Caki2 (cell line): ENCODE measurements at places on chromosomes 5 and 9. TPM values are rescaled to one million over a fixed set of nuclear protein-coding genes. Genes with fewer than 3 reads are reported as not detected.

DNA sequence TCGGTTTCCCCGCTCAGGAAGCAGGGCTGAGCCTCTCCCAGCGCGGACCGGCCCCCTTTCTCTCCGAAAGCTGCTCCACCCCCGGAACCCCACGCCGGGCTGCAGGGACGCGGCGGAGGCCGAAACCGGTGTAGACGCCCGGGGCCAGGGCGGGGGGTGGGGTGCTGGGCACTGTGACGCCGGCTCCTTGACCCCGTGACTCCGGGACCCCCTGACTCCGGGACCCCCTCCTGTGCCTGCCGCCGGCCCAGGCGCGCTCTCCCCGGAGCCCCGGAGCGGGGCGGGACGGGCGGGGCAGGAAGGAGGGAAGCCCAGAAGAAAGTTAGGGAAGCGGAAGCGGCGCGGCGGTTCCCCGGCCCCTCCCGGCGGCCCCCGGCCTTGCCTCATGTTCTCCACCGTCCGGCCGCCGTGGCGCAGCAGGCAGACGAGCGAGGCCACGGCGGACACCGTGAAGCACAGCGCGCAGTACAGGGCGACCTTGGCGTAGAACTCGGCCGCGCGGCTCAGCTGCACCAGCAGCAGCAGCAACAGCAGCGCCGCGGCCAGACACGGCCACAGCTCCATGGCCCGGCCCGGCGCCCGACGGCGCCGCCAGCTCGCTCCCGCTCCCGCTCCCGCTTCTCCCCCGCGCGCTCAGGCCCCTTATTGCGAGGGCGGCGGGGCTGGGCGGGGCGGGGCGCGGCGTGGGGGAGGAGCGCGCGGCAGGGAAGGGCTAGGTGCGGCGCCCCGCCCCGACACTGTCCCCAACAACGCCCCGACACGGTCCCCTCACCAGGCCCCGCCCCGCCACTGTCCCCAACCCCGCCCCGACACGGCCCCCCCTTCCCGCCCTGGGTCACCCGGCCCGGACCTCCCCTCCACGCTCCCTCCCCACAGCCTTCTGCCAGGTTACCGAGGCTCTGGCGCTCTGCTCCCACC, at the start of gene AGPAT2:
Gene AGPAT2, minus strand, starts transcription at position 664 of the 918 bp plus-strand sequence. Its CDS starts 100 bp downstream, at position 564.
- peak; percentile 55 for DNase-seq

DNA sequence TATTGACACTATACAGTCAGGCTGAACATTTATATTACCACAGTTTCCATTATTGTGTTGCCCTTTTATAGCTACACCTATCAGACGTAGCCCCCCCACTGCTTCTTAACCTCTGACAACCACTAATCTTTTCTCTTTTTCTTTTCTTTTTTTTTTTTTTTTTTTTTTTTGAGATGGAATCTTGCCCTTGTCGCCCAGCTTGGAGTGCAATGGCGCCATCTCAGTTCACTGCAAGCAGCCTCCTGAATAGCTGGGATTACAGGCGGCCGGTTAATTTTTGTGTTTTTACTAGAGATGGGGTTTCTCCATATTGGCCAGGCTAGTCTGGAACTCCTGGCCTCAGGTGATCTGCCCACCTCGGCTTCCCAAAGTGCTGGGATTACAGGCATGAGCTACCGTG, 75.4 kb downstream of the UHRF2 start:
- DNase-seq, result no peak

The LCN12 gene
- not detected in 2 replicates for total RNA-seq

DNA sequence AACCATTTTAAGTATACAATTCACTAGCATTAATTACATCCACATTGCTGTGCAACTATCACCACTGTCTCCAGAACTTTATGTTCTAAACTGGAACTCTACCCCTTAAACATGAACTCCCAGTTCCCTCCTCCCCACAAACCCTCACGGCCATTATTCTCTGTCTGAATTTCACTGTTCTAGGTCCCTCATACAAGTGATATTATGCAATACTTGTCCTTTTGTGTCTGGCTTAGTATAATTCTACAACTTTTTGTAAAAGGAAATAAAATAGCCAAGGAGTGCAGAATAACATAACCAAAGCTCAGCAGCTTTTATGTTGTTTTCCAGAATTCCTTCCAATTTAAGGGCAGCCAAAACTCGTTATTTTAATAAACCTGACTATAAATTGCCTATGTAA, 53.2 kb downstream of the NAA35 start:
- DNase-seq, result no peak

- DNase-seq, result peak; percentile 25
Measured at GRCh38 chr9:111805830-111806241, 11.1 kb upstream of the SHOC1 start.

DNA sequence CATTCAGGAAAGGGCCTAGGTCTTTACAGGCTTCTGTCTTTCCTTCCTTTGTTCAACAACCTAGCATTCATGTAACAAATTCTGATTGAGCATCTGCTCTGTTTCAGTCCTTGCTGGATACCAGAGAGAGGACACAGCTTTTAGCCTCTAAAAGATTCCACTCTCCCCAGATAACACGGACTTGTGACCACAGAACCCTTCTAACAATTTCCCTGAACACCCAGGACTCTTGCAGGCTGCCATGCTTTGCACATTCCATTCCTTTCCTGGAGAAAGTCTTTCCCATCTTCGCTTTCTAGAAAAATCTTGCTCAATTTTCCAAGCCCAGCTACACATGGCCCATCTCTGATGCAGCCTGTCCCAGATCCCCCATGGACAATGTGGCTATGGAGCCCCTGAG, 310.9 kb downstream of the ACTL7B start:
- DNase-seq, result no peak

The TNC gene
- 0.09 and 3.3 TPM in 2 replicates for total RNA-seq

The OLFM1 gene
- total RNA-seq, result 2.6 and 3.7 TPM in 2 replicates

GRCh38 chr9:134738869-134739659, 97.5 kb downstream of the COL5A1 start:
- DNase-seq, result peak; percentile 45

The UQCRQ gene
- total RNA-seq, result 254 and 303 TPM in 2 replicates

The CCDC180 gene
- 2.5 and 2.7 TPM in 2 replicates for total RNA-seq

DNA sequence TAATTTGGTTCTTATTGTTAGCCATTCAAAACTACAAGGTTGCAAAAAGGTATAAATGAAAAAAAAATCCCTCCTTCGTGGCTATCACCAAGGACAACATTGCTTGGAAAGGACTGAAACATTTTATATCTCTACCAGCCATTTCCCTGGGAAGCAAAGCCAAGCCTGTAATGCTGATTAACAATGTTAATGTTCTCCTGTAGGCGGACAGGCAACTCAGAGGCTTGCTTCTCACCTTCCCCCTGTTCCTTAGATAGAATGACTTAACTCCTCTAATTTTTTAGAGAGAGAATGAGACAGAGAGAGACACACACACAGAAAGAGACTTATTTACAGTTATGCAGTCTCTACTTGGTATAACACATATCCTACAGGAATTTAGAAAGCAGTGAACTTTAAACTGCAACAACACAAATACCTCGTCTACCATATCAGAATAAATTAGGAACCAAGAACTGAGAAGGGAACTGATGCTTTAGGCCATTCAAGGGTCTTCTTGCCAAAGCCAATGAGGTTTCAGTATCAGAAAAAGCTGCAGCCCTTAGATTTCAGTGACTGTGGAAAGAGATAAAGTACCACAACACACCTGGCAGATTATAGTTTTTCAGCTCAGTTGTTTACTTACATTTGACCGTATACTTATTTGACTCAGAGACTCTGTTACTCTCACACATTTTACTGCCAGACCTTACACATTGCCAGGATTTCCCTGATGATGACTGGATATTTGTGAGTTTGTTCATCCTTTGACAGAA, 20.9 kb upstream of the MAN2A1 start:
- DNase-seq, result no peak

The AMBP gene
- 16.7 and 19.8 TPM in 2 replicates for total RNA-seq

The ZNF367 gene
- total RNA-seq, result 19.7 and 22.4 TPM in 2 replicates

The PLAC8L1 gene
- not detected in 2 replicates for total RNA-seq

The MEIKIN gene
- total RNA-seq, result not detected in 2 replicates

DNA sequence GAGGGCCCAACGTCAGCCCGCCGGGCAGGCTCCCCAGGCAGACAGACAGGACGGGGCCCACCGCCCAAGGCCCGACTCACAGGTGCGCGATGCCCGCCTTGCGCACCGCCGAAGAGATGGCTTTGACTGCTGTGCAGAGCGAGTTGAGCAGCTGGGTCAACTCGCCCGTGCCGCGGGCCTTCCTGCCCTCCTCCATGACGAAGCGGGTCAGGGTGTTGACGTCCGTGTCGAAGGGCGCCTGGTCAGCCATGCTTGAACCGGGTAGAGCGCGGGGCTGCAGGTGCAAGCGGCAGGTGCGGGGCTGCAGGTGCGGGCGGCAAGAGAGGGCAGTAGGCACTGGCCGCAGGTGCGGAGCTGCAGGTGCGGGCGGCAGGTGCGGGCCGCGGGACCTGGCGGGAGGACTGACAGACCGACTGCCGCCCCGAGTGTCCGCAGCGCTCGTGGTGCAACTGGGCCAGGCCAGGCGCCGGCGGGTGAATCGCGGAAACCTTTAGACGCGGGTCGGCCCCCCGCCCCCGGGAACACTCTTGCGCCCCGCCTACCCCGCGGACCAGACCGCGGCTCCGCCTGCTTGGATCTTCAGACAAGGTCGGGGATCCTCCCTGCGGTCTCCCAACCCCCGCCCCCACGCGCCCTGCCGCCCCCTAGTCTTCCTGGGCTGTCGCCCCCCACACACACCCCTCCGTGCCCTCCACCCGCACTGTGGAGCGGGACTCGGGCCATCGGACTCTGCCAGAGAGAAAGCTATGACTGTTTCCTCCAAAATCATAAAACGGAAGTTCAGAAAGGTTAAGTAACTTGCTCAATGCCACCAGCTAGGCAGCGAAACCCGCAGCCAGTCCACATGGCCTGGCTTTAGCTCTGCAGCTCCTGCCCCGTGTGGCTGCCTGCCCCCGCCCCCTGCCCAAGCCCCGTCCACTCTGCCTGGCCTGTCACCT, at the start of gene FBP1:
Gene FBP1, minus strand, starts transcription at position 458 of the 938 bp plus-strand sequence. Its CDS starts 208 bp downstream, at position 250.
- DNase-seq, result no peak

The TBC1D9B gene
- 76.3 and 87.3 TPM in 2 replicates for total RNA-seq

- DNase-seq, result no peak
Measured at GRCh38 chr5:44167540-44167939, 221.7 kb downstream of the FGF10 start.

GRCh38 chr5:29039994-29040393, 2001.6 kb upstream of the CDH9 start:
- DNase-seq, result no peak

The OR2K2 gene
- not detected in 2 replicates for total RNA-seq

GRCh38 chr9:99430301-99430700, 208.2 kb downstream of the SEC61B start:
- DNase-seq, result no peak

- DNase-seq, result no peak
Measured at GRCh38 chr9:16712787-16713186, 157.7 kb downstream of the BNC2 start.

The ENG gene
- total RNA-seq, result 2.1 and 5.2 TPM in 2 replicates

DNA sequence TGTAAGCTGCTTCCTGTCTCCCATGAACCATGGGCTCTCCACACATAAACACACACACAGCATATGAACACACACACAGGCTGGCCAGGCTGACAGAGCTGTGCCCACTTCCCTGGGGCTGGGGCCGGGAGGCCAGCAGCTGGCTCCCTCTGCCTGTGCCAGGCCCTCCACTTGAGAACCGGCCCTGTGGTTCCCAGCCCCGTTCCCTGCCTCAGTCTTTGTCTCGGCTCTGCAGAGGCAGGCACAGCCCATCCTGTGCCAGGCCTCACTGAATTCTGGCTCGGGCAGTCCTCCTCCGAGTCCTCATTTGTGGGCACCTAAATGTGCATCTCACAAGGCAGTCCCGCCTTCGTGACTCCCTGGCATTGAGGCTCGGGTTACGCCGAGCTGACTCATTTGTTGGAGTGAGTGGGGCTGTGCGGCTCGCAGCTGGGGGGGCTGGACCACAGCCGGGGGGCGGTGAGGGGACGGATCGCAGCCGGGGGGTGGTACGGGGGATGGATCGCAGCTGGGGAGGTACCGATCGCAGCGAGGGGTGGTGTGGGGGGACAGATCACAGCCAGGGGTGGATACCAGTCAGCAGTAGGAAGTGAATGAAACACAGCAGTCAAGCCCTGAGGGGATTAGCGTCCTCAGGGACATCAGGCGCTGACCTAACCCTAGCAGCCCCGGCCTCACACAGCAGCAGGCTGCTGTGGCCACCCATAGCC, 72.3 kb downstream of the PSMB7 start:
- peak; percentile 47 for DNase-seq

- DNase-seq, result no peak
Measured at GRCh38 chr9:15272377-15272928, 34.6 kb downstream of the TTC39B start.

DNA sequence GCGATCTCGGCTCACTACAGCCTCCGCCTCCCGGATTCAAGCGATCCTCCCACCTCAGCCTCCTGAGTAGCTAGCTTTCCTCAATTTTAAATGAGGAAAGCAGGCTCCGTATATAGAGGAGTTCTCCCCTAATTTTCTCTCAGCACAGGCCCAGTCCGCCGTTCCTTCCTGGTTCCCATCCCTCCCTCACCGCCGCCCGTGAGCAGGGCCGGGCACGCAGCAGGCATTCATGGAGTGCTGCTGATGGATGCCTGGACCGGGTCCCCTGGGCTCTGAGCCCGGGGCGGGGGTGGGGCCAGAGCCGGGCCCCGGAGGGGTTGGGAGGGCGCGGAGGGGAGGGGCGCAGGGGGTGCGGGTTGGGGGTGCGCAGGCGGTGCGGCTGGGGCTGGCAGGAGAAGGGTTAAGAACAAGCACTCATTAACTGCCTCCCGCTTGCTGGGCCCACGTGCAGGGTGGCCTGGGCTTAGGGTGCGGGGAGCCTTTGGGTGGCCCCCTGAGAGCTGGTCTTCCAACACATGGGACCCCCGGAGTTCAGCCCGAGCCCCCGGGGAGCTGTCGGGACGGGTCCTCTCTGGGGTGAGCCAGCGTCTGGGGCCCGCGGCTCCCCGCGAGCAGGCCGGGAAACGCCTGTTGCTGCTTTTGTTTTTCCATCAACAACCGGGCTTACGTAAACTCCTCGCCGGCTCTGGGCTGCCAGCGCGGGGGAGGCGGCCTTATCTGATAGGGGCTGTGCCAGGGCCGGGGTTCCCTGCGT, 33.7 kb downstream of the LHX2 start:
- DNase-seq, result no peak

DNA sequence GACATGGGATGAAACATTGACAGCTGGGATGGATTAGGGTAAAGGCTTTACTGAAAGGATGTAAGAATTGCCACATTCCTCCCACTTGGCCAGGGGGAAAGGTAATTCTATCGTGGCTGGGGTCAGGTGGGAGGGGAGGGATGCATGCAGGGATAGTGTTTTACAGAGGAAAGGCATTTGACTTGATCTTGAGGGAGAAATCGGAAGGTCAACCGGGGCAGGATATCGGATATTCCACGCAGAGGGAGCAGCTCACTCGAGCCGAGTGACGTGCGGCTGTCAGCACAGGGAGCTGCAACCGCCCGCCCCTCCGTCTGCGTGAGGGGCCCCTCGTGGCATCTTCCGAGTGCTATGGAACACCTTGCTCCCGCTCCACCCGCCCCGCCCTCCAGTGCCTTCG, 63.4 kb upstream of the ADAMTS2 start:
- DNase-seq, result no peak

The ACTBL2 gene
- total RNA-seq, result 0.23 and 1.0 TPM in 2 replicates

- no peak for DNase-seq
Measured at GRCh38 chr5:50889790-50890189, 223.4 kb downstream of the PARP8 start.

The LECT2 gene
- total RNA-seq, result not detected in 2 replicates

- DNase-seq, result no peak
Measured at GRCh38 chr5:158124606-158125316, 265.8 kb upstream of the CLINT1 start.

The GCNT4 gene
- total RNA-seq, result 0.41 and 1.3 TPM in 2 replicates

The ACOT12 gene
- total RNA-seq, result not detected in 2 replicates

The MYO10 gene
- 27.8 and 44.0 TPM in 2 replicates for total RNA-seq
